ENCODE measurements at places on chromosomes 16 and 17.

- DNase-seq: no peak
Measured at GRCh38 chr17:73546770-73547536, 97.3 kb downstream of the SDK2 start.

DNA sequence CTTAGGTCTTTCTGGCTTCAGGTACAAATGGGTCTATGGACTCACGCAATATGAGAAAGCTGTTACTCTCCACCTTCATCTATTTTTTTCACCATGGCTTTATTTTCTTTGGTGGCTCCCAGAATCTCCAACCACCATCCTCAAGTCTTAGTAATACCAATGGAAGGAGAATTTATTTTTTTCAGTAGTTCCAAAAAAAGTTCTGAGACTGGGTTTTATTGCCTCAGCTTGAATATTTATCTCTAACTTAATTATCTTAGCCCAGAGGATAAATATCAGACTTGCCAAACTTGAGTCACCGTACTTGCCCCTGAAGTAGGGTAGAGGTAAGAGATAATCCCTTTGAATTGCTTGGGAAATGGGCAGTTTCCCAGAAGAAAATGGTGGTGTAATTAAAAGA, 23.2 kb upstream of the CACNG3 start:
- DNase-seq: no peak

DNA sequence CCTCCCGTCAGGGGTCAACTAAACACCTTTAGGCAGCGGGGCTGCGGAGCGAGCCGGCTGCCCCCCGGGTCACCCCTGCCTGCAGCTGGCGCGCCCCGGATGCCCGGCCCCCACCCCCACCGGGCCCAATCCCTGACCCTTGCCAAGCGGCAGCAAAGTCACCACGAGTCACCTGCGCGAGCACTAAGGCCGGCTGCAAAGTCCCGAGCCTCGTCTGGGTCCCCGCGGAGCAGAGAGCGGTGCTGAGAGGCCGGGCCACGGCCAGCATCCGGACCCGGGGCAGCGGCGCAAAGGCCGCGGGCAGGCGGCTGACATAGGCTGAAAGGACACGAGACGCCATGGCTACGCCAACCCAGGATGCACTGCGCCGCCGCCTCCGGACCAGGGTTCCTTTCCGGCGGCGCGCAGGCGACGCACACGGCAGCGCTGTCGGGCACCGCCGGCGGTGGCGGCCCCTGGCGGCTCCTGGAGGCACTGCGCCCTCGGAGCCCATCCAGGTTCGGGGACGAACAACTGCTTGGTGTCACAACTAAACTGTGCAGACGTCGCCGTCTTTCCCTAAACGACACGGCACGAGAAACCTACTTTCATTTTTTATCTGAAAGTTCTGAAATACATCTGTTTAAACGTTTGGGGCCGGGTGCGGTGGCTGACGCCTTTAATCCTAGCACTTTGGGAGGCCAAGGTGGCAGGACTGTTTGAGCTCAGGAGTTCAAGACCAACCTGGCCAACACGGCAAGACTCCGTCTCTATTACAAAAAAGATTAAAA, at the start of gene NDUFAB1:
NDUFAB1 (minus strand) TSS at position 366 of the 770 bp plus-strand sequence; CDS start at position 340, 26 bp downstream.
- DNase-seq: peak; percentile 85

DNA sequence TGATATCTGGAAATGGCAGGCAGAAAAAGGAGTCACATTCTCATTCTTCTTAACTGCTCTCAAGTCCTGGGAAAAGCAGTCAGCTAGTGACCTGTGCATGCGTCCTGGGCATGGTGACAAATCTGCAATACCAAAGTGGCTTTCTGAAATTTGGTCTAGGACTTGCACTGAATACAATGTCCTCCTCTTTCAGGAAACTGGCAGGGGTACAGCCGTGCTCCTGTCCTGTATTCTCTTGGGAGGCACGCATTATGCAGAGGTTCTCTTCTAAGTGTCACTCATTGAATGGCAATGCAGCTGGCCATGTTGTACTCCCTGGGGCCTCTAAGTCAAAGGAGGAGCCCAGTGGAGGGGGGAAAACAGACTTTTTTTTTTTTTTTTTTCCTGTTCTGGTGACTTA, 10.6 kb downstream of the PHF12 start:
- no peak for DNase-seq

DNA sequence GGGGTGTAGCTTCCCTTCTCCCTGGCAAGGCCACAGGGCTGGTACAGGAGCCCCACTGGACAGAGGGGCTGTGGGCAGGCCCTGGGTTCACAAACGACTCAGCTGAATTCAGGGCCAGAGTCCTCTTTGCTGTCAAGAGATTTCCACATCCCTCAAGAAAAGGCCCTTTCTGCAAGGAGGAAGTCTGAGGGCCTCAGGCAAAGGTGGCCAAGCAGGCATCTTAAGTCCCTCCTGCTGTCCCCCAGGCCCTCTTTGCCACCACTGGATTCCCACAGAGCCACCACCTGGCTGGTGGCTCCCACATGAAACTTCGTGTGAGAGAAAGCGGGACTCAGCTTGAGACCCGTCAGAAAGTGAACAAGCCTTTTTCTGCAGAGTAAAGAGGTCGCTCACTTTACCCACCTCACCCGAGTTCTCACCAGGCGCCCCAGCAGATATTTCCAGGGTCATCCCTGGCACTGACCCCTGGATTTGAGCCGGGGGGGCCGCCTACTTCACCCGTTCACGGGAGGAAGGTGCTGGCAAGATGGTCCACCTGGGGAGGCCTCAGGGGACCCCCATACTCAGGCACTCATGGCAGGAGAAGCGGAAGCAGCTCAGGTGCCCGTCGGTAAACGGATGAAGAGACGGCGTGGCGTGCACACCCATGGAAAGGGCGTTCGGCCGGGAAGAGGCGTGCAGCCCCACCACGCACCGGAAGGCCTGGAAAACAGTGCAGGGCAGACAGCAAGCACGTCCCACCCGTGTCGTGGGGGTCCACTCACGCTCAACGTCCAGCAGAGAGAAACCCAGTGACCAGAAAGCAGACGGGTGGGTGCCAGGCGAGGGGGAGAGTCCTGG, 3.6 kb downstream of the RNF166 start:
- DNase-seq: no peak

DNA sequence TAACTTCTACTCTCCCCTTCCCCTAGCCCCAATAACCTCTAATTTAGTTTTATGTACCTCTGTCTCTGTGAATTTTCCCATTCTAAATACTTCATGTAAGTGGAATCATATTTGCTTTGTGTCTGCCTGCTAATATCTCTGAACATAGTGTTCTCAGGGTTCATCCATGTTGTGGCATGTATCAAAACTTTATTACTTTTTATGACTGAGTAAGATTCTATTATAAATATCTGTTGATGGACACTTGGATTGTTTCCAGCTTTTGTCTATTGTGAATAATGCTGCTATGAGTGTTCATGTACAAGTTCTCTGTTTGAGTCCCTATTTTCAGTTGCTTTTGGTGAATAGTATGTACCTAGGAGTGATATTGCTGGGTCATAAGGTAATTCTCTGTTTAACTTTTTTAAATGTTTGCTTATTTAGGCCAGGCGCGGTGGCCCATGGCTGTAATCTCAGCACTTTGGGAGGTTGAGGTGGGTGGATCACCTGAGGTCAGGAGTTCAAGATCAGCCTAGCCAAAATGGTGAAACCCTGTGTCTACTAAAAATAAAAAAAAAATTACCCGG, 92.8 kb downstream of the CHD9 start:
- DNase-seq: no peak

DNA sequence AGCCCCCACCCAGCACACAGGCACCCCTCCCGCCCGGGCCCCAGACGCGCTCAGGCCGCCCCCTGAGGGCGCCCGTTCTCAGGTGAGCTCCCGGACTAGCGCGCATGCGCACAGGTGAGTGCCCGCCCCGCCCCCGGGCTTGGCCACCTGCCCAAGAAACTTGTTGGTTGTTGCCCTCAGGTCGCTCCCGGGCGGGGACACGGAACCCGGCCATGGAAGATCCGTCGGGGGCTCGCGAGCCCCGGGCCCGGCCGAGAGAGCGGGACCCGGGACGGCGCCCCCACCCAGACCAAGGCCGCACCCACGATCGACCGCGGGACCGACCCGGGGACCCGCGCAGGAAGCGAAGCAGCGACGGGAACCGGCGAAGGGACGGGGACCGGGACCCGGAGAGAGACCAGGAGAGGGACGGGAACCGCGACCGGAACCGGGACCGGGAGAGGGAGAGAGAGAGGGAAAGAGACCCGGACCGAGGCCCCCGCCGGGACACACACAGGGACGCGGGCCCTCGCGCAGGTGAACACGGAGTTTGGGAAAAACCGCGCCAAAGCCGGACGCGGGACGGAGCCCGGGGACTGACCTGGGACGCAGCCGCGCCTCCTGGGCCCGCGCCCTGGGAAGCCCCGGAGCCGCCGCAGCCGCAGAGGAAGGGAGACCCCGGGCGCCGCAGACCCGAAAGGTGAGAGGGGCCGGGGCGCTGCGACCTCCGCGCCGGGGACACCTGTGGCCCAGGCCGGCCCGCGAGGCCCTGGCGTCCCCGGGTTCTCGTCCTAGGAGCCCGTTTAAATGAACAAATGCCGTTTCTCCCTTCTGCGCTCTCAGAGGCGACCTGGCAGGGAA, at the start of gene MARVELD3:
MARVELD3 (plus strand) TSS at position 167 of the 840 bp plus-strand sequence; CDS start at position 213, 46 bp downstream.
- no peak for DNase-seq

DNA sequence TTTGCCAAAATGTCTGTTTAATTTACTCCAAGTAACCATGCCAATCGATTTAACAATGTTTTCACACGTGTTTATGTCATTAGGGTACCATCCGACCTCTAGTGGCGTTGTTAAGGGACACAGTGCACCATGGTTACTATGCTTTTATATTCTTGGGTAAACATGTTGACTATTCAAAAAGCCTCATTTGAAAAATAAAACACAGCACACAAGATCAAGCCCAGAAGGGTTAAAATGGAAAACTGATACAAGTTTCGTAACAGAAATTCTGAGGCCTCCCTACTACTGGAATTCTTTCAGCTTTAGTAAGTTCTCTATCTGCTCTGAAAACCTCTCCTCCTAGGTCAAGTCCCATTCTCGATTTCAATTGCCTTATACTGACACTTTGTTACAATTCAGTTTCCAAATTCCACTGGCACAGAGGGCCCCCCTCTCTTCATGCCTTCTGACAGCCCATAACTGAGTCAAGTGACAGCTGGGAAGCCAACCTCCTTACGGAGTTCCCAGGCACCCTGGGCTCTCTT, 2.1 kb downstream of the CFAP20 start:
- no peak for DNase-seq
